ENCODE measurements at places on chromosomes 12 and 14.

- no peak for DNase-seq
Measured at GRCh38 chr12:11596141-11596540, 53.3 kb upstream of the ETV6 start.

GRCh38 chr14:60348211-60348610 lies 99.2 kb downstream of the PPM1A start:
- DNase-seq = no peak

- DNase-seq = no peak
Measured at GRCh38 chr14:61481701-61482100, 160.3 kb downstream of the PRKCH start.

- no peak for DNase-seq
Measured at GRCh38 chr14:24403294-24403998, 4.6 kb downstream of the NYNRIN start.

GRCh38 chr14:91898372-91898771 lies 31.0 kb upstream of the TC2N start:
- DNase-seq = no peak

Measured in mesothelial cell of epicardium (in vitro differentiated cells).